ENCODE measurements at places on chromosomes 11 and 22.

GRCh38 chr11:68659158-68659921 is 25.0 kb upstream of the GAL start:
- DNase-seq: peak; percentile 50

DNA sequence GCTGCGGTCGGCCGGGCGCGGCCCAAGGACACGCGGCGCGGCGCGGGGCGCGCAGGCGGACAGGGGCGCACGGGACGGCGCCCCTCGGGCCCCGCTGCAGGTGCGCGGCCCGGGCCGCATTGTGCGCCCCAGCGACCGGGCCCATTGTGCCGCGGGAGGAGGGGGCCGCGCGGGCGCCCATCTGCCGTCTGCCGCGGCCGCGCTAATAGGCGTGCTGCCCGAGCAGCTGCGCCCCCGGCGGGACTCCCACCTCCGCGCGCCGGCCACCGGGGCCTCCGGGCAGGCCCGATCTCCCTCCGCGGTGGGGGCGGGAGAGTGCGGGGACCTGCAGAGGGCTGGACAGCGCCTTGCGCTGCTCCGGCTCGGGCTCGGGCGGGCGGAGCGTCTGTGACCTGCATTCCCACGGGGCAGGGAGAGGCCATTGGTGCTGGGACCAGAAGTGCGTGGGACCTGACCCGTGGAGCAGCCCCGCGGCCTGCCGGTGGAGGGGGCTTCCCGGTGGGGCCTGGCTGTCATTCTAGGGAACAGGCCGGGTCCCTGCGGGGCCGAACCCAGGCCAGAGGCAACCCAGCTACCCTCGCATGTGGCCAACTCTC is 933 bp downstream of the BRSK2 start:
- peak; percentile 83 for DNase-seq

DNA sequence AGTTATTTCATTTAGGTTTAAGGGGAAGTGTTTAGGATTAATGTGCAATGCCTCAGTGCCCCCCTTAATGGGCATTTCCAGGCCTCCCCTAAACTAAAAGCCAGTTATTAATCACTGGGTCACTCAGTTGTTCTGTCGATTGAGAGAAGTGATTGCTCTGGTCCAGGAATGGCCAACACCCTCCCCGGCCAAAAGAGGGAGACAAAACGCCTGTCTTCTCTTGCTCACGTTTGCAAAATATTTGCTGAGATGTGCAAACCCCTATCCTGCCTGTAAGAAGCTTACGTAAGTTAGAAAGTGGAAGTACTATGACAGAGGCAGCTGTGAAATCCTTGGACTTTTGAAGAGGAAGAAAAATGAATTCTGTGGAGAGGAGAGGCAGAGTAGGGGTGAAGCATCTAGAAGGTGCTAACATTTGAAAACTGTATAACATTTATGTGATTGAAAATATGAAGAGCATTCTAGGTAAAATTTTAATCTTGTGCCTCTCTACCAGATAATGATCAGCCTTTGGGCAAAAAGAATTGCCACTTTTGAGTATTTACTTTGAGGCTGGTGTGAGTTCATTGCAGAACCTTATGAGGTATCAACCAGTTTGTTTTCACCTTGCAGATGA is 37.7 kb downstream of the NTM start:
- DNase-seq: peak; percentile 60

DNA sequence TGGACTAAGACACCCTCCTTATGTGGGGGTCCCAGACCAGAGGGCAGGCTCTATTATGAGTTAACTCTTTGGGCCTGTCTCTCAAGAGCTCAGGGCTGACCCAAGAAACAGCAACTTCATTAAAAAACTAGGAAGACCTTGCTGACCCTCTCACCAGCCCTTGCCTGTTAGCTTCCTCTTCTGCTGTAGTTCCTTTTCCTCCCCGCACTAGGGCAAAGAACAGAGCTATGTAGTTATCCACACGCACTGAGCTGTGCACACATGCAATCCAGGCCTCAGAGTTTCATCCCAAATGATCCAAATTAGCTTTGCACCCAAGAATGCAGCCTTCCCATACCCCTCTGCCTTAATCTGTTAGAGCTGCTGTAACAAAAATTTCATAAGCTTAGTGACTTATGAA is 539.6 kb upstream of the CADM1 start:
- DNase-seq: no peak

- DNase-seq: peak; percentile 78
Observed at GRCh38 chr11:31810779-31811647, at the start of gene PAX6. Gene PAX6 (minus strand): TSS chr11:31811322. CDS start chr11:31806411, 4,911 bp downstream.

DNA sequence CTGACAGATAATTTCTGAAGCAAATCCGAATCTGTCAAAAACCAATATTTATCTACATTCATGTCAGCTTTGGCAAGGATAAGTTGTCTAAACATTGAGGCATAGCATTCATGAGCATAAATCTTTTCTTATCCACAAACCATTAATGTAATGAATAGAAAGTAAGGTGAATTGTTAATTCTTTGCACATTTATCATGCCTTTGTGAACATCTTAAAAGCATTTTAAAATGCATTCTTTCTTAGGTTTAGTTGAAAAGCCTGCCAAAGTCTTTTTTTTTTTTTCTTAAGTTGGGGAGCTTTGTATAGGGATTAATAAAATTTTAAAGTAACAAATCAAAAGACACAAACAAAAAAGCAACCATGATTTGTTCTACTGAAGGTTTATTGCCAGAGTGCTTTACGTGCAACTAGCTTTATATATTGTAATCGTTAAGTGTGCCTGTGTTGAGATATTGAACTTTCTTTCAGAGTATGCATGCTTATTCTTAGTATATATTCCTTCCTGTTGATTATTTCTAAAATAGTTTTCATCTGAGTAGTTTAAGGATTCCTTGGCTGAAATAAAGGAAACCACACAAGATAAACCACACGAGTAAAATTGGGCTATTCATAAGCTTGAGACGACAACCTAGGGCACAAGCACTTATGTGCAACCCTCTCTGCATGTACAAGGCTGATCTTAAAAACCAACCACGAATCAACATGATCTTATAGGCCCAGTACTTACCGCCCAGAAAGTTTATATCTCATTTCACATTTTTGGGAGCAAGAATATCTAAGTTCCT is 1110.9 kb upstream of the CNTN5 start:
- DNase-seq: no peak

GRCh38 chr11:108223348-108224149 is 682 bp downstream of the ATM start:
- DNase-seq: no peak

DNA sequence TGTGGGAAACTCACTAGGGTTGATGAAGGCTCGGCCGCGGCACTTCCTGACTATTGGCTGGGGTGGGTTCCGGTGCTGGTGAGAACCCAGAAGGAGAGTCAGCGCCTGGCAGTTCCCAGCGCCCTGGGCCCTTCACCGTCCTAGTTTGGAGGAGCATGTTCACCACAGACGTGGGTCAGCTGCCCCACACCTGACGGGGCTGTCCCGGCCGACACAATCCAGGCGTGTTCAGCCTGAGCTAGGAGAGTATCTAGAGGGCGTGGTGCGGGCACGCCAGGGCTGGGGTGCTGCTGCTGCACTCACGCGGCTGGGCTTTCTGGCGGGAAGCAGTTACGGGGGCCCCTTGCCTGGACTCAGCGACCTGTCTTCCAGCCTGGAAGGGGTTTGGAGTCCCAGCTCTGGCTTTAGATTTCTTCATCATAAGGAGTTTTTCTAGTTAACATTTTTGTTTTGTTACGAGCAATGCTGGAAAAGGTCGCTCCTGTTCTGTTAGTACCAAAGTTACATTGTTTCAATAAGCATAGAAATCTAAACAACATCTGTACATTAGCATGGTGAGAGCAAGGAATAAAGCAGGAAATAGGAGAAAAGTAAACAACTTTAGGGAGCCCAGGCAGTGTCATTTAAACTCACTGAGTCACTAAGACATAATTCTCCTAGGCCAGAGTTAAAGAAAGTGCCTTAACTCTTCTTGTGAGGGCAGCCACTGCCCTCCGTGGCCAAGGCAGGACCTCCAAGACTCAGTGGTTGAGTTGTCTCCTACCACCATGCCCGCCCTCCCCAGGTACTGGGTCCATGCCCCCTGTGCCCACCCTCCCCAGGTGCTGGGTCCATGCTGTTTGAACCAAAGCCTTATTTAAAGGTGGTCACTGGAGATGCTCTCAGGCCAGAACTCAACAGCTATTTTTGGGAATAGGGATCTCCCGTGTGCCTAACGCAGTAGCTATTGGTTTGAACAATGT is 12.1 kb upstream of the ADORA2A start:
- no peak for DNase-seq

DNA sequence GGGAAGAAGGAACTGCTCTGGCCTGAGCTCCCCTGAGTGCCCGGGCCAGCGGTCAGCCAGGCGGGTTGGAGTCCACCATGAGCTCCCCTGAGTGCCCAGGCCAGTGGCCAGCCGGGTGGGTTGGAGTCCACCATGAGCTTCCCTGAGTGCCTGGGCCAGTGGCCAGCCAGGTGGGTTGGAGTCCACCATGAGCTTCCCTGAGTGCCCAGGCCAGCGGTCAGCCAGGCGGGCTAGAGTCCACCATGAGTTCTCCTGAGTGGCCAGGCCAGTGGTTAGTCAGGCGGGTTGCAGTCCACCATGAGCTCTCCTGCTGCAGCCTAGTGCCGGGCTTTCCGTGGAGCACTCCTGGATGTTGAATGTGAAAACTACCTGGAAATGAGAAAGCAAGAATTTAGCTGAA is 844.0 kb downstream of the TBC1D22A start:
- no peak for DNase-seq

GRCh38 chr22:33302049-33302545 is 243.9 kb upstream of the SYN3 start:
- peak; percentile 85 for DNase-seq

DNA sequence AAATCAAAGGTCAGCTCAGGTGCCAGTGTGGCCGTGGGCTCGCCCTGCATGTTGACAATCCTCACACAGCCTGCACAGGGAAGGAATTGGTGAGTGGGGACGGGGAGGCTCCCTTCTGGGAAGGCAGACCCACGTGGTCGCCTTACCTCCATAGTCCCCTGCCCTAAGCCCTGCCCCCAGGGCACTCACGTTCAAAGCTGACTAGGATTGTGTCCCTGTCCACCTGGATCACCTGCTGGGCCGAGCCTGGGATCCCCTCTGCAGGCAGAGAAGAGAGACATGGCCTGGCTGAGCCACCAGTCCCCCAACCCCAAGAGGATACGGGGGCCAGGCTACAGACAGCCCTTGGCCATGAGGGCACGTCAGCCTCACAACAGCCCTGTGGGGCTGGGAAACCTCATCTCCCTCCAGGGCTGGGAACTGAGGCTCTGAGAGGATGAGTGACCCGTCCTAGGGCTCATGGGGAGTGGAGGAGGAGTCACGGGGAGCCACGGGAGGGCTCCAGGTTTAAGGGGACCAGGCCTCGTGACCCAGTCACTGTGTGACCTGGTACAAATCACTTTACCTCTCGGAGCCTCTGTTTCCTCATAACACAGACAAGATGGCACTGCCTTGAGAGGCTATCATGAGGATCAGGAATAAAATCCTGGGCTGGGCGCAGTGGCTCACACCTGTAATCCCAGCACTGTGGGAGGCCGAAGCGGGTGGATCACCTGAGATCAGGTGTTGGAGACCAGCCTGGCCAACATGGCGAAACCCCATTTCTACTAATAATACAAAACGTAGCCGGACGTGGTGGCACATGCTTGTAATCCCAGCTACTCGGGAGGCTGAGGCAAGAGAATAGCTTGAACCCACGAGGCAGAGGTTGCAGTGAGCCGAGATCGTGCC is 12.1 kb upstream of the SF1 start:
- no peak for DNase-seq

- no peak for DNase-seq
Observed at GRCh38 chr11:120517801-120518291, 6.3 kb downstream of the GRIK4 start.

DNA sequence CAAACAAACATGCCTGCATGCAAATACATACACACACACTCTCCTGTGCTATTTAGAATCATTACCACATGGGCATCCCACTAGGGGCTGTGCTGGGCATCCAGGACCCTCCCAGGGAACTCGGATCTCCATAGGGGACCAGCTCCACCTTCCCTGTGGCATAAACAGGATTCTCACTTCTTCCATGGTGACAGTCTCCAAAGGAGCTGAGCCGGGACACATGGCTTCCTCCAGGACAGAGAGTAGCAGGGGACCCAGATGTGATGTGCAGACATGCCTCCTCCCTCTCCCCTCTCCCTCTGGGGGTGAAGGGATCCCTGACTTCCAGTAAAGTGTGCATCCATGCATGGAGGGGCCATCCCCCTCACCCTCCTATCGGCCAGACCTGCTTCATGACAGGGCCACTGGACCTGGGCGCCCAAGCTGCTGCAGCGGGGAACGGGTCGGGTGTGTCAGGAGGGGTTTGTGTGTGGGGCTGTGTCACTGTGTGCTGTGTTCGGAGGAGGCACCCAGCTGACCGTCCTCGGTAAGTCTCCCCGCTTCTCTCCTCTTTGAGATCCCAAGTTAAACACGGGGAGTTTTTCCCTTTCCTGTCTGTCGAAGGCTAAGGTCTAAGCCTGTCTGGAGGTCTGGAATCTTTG is 33.4 kb downstream of the IGLL5 start:
- DNase-seq: no peak

- no peak for DNase-seq
Observed at GRCh38 chr11:77548552-77549445, 41.0 kb upstream of the AQP11 start.

- no peak for DNase-seq
Observed at GRCh38 chr22:47218671-47219070, 456.2 kb downstream of the TBC1D22A start.

- DNase-seq: no peak
Observed at GRCh38 chr11:133832096-133832990, 13.0 kb downstream of the SPATA19 start.

- DNase-seq: no peak
Observed at GRCh38 chr22:24594569-24595120, 1.8 kb upstream of the LRRC75B start.

DNA sequence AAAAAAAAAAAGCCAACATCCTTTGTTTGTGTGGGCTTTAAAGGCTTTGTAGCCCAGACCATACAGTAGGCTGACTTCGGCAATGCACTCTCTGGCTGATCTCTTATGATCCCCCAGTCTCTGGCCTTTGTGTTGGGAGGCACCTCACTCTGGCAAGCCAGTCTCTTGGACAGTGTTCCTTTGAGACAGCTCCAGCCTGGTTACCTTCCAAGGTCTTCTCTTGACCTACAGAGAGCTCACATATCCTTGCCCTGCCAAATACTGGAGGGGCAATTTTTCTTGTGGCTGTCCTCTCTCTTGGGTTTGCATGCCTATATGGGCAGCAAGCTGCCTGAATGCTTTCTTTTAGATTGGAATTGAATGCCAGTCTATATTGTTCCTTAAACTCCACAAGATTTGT is 69.8 kb downstream of the SESN3 start:
- no peak for DNase-seq

- no peak for DNase-seq
Observed at GRCh38 chr22:23836692-23837495, 1.9 kb downstream of the DERL3 start.

DNA sequence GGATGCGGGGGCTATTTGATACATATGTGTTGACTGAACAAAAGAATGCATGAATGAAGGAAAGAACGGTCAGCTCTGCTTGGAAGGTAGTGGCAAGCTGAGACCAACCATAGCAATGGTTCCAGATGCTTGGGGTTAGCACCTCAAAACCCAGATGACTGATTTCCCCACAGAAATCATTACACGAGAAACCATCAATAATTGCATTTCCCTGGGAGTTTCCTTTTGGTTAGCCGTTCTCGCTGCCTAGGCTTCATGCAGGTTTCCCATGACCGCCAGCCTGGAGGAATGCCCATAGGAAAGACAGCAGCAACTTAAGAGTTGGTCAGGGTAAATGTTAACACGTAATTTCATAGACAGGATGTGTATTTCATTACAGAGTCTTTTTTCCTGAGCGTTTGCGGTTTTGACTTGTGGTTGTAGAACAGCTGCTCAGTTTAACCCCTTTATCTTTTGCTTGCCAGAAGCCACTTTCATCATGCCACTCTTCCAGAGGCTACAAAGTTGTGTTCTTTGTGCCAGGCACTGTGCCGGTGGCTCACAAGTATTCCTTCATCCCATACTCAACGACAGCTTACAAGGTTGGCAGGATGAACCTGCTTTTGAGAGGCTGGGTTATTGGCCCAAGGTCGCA is 2.8 kb downstream of the IL17RA start:
- no peak for DNase-seq
